Esophagus squamous epithelium (tissue), 5 donors: ENCODE measurements at places on chromosomes 6 and 20. TPM values are rescaled to one million over a fixed set of nuclear protein-coding genes. Genes with fewer than 3 reads are reported as not detected.

DNA sequence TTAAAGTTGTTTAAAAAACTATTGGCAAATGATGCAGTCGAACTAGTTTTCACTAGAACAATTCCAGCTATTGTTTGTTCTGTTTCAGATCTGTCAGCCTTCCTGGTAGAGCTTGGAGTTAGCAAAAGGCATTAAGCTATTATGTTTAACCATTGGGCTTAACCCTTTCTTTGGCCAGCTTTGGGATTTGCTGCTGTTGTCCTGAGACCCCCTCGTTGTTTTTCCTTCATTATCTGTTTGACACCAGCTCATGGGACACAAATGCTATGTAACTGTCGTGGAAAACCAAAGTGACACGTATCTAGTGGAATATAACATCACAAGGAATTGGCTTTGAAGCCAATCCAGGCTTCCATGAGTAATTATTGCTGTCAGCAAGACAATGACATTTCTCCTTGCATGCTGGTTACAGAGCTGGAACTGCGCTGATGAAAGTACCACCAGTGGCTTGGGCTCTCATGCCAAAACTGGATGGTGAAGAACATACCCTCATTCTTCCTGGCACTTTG is 96.0 kb downstream of the EYA2 start:
- DNase-seq: no peak

Gene RIMS4
- total RNA-seq: 0.32 TPM

DNA sequence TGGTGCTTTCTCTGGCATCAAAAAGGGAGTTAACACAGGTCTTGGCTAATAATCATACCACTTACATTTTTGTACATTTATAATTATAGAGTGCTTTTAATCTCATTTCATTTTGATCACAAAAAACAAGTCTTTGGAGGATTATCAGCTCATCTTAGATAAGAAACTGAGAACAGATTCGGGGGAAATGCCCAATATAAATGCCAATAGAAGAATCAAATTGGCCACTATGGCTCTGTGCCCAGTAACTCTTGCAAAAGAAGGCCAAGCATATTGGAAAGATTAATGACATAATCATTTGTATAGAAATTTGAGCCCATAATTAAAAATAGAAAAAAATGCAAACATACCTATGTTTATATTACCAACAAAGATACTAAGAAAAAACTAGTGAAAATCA is 42.5 kb downstream of the IPCEF1 start:
- no peak for DNase-seq

DNA sequence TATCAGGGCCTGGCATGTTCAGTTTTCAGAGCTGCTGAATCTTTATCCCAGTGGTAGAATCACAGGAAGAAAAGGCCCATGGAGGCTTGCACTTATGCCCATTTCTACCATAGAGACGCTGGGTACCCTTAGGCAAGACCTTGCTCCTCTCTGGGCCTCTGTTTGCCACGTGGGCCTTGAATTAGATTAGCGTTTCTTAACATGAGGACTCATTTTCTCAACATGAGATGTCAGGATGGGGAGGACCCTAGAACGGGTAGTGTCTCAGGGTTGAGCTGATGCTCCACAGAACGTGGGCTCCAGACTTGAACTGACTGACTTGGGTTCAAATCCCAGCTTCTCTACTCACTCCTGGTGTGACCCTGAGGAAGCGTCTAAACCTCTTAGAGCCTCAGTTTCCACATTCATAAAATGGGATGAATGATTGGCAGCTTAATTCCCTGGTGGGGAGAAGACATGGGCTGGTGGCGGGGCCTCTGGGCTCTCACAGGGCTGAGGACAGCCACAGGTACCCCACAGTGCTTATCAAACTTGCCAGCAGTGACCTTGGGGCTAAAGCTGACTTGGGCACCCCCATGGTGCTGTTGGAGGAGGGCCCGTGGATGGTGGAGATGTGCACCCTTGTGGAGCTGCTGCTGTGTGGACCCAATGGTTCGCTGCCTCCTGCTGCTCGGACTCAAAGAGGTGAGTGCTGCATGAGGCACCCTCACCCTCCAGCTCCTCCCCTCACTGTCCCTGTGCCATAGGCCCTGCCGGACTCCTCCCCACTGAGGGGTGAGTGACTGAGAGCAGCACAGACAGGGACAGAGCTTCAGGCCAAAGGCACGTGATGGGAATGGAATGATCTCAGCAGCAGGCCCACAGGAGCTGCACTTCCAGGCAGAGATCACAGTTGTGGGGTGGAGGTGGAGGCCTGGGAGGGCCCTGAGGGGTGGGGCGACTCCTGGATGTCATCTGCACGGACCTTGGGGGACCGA is 28.2 kb downstream of the SUN5 start:
- no peak for DNase-seq

GRCh38 chr6:126957721-126958120 is 160.8 kb upstream of the RSPO3 start:
- no peak for DNase-seq

Gene ZNF341
- 3.6 TPM for total RNA-seq

DNA sequence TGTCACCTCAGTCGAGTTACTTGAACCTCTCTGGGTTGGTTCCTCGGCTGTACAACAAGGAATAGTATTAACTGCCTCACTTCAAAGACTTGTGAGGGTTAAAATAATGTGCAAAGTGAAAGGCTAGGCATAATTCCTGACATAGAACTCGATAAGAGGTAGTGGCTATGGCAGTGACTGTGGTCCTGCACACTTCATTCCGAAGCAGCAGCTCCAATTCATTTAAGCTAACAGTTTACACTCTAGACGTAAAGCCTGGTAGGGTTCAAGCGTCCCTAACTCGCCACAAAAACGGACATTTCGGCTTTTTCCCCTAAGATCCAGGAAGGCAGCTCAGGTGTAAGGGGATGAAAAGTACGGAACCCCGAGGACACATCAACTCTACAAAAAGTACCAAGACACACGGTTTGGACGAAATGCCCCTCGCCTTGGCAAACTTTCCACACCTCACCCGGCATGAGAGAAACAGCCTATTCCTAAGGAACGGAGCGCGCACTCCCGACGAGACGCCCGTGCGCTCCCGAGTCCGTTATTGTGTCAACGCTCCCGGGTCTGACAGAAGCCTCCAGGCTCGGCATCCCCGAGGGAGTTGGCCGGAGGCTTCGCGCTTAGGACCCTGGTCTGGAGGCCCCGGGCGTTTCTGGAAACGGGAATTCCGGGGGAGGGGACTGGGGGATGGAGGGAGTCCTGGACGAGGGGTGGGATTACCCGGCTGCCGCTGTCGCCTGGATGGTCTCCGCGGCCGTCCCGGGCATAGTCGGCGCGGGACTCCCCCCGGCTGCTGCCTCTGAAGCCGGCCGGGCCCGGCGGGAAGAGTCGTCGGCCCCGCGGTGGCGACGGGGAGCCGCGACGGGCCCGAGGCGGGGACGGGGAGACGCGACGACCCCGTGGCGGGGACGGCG is 937 bp downstream of the ZNF318 start:
- DNase-seq: no peak

Gene HRH3
- not detected for total RNA-seq

DNA sequence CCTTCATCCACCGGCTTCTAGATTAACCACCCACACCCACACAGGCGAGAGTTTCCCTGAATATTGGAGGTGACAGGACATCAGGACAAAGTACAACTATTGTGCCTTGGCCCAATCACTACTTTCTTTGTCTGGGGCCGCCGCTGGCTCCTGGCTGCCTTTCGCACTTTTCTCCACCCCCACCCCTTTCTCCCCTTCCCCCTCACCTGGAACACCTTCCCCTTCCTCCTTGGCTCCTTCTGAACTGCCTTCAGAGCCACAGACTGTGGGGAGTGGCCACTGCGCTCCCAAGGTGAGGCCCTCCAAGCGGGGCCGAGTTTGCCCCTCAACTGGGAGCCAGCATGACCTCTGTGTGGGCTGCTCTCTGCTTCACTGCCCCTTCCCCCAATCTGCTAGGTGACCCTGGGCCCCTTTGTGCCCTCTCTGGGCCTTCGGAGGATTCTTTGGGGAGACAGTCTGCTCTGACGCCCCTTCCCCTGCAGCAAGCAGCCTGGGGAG is 3.0 kb upstream of the VEGFA start:
- no peak for DNase-seq

Gene C2
- 15.2 TPM for total RNA-seq

DNA sequence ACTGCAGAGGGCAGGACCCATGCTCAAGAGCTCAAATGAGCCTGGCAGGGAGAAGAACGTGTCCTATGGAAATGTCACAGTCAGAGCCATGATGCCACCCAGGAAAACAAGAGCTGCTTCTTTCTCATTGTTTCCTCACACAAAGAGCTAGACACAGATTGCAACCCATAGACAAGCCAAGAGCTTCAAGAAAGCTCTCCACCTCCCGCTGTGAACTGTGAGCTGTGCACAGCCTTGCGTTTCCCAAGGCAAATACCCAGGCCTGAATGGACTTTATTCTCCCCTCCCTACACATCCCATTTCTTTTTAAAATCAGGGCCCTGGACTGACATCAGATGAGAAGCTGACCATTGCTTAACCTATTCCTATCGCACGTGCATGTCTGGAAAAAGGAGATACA is 388.8 kb downstream of the RNGTT start:
- DNase-seq: no peak

- DNase-seq: no peak
Measured at GRCh38 chr6:140966676-140967075, 1166.0 kb upstream of the GJE1 start.

DNA sequence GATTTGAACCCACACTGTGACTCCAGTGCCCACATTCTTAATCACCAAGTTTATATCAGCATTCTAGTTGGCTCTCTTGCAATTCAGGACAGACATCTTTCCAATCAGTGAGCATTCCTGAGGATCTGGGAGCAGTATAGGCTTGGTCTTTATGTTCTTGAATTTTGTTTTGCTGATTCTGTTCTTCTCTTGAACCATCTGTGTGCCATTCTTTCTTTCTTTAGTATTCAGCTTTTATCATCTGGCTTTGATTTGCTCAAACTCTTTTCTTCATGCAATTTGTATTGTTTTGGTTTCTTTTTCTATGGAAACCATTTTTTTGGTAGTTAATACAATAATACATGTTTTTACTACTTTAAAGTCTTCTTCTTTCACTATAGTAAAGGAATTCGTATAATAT is 162.4 kb downstream of the CD109 start:
- DNase-seq: no peak
